ENCODE measurements at places on chromosomes 4 and X.
A peak's percentile ranks its signal among the peaks of the same experiment; 100 is the strongest.

DNA sequence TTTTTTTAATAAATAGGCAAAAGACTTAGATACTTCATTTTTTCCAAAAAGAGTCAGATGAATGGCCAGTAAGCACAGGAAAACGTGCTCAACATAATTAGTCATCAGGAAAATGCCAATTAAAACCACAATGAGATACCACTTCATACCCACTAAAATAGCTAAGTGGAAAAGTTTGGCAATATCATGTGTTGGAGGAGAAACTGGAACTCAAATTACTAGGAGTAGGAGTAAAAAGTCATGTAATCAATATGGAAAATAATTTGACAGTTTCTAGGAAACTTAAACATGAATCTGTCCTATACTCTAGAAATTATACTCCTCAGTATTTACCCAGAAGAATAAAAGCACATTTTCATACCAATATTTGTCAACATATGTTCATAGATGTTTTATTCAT is 449.8 kb downstream of the INPP4B start:
- H3K27ac ChIP-seq = no peak overlapping the region
- no peak for DNase-seq
- no peaks in the 10 kb centered on the region for H3K36me3 ChIP-seq
- H3K4me3 ChIP-seq = no peak overlapping the region
- H3K27me3 ChIP-seq = no peaks in the 10 kb centered on the region

GRCh38 chr4:94701631-94702300 is 56.0 kb upstream of the BMPR1B start:
- no peak for DNase-seq
- H3K4me3 ChIP-seq = no peak overlapping the region
- no peak overlapping the region for H3K27ac ChIP-seq
- no peaks in the 10 kb centered on the region for H3K27me3 ChIP-seq
- H3K4me1 ChIP-seq = no peaks in the 10 kb centered on the region

- H3K27me3 ChIP-seq = no peaks in the 10 kb centered on the region
- H3K36me3 ChIP-seq = no peaks in the 10 kb centered on the region
- H3K27ac ChIP-seq = no peak overlapping the region
- H3K4me3 ChIP-seq = no peak overlapping the region
- peaks cover 21% of the 10 kb centered on the region for H3K4me1 ChIP-seq
Observed at GRCh38 chrX:13029887-13030771, 14.3 kb downstream of the FAM9C start.

- H3K27me3 ChIP-seq = peaks cover 23% of the 10 kb centered on the region
- DNase-seq = no peak
- peaks cover 16% of the 10 kb centered on the region for H3K4me1 ChIP-seq
- peak overlapping the region; percentile 20 for H3K4me3 ChIP-seq
- H3K36me3 ChIP-seq = no peaks in the 10 kb centered on the region
Observed at GRCh38 chr4:152045449-152045806, 284.6 kb upstream of the GATB start.

DNA sequence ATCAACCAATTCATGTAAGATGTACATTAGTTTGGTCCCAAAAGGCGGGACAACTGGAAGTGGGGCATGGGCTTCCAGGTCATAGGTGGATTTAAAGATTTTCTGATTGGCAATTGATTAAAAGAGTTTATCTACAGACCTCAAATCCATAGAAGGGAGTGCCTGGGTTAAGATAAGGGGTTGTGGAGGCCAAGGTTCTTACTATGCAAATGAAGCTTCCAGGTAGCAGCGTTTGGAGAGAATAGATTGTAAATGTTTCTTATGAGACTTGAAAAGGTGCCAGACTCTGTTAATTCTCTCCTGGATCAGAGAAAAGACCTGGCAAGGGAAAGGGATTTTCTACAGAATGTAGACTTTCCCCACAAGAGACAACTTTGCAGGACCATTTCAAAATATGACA is 2.4 kb downstream of the MGST2 start:
- H3K4me1 ChIP-seq = peaks cover 82% of the 10 kb centered on the region
- H3K27me3 ChIP-seq = no peaks in the 10 kb centered on the region
- H3K36me3 ChIP-seq = peaks cover 20% of the 10 kb centered on the region
- no peak for DNase-seq
- peak overlapping the region; percentile 81 for H3K4me3 ChIP-seq

DNA sequence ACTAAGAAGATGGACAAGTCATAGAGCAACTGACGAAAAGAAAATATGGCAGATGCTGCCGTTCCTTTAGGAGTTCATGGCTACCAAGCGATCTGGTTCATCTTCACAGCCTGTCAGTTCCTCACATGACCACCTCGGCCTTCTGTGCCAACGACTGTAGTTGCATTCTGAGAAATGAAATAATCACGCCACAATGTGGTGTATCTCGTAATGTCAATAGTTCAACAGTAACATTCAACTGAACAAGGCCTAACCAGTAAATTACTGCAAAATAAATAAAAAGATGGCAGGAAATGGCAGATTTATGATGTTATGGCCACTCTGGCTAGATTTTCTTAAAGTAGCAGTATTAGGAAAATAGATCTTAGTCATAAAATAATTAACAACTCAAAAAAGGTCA is 4.4 kb downstream of the GPRIN3 start:
- H3K4me3 ChIP-seq = no peak overlapping the region
- H3K36me3 ChIP-seq = no peaks in the 10 kb centered on the region
- DNase-seq = no peak

GRCh38 chr4:139834226-139834662 is 168.6 kb downstream of the MGST2 start:
- no peaks in the 10 kb centered on the region for H3K27me3 ChIP-seq
- DNase-seq = peak; percentile 76
- no peaks in the 10 kb centered on the region for H3K36me3 ChIP-seq
- H3K4me1 ChIP-seq = peaks cover 68% of the 10 kb centered on the region

DNA sequence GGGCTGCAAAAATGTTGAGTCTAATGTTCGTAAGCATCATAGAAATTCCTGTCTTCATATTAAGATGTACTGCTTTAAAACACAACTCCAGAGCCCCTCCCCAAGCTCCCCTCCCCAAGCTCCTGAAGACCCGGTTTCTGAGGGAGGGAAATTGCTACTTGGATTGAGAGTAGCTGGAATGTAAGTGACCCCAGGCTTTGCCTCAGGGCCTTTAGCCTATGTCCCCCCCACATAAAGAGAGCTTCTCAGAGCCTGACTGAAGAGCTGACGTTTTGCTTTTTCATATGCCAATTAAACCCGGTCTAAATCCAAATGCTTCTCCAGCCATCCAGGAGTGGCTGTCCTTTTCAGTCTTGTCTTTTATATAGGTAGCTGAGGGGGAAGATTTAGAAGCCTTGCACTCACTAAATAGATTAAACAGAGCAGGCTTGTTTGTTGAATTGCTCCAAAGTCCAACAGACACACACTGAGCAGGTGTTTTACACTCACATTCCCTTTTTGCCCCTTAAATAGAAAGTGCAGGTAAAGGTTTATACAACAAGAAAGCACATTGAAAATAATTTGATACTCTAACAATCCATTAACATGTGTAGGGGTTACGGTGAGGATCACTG is 19.6 kb downstream of the ARX start:
- DNase-seq = no peak
- no peaks in the 10 kb centered on the region for H3K36me3 ChIP-seq
- H3K4me3 ChIP-seq = no peak overlapping the region
- H3K4me1 ChIP-seq = peaks cover 11% of the 10 kb centered on the region

GRCh38 chr4:1981251-1982058 is 27.3 kb downstream of the NELFA start:
- no peaks in the 10 kb centered on the region for H3K27me3 ChIP-seq
- H3K36me3 ChIP-seq = peaks cover 81% of the 10 kb centered on the region
- no peak overlapping the region for H3K4me3 ChIP-seq
- DNase-seq = no peak

- H3K27me3 ChIP-seq = no peaks in the 10 kb centered on the region
- no peak overlapping the region for H3K27ac ChIP-seq
- 0 out of 2 replicates have a peak, but pooled peaks cover 9% of the 10 kb centered on the region for H3K4me1 ChIP-seq
Observed at GRCh38 chr4:74431113-74431826, 13.7 kb upstream of the AREG start.

- H3K27me3 ChIP-seq = no peaks in the 10 kb centered on the region
- no peaks in the 10 kb centered on the region for H3K36me3 ChIP-seq
- no peak overlapping the region for H3K27ac ChIP-seq
- no peaks in the 10 kb centered on the region for H3K4me1 ChIP-seq
- no peak for DNase-seq
- H3K4me3 ChIP-seq = no peak overlapping the region
Observed at GRCh38 chr4:85187106-85187505, 220.6 kb upstream of the WDFY3 start.

DNA sequence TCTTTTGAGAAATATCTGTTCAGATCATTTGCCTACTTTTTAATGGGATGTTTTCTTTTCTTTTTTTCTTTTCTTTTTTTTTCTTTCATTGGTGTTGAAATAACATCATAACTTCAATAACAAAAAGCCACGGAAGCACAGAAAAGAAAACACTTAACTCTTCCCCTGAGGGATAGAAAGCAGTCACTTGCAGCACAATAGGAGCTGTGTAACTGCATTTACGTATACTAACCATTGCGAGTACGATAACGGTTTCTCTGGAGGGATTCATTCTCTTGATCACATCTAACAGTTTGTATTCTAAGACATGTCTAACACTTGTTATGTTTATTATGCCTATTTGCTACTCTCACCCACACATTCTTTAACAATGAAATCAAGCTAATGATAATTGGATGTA is 27.3 kb downstream of the C4orf46 start:
- no peaks in the 10 kb centered on the region for H3K4me1 ChIP-seq
- no peak overlapping the region for H3K4me3 ChIP-seq
- no peak overlapping the region for H3K27ac ChIP-seq
- H3K27me3 ChIP-seq = peaks cover 1% of the 10 kb centered on the region

GRCh38 chrX:42119076-42119475 is 195.7 kb upstream of the CASK start:
- no peaks in the 10 kb centered on the region for H3K4me1 ChIP-seq
- no peak overlapping the region for H3K27ac ChIP-seq
- DNase-seq = peak; percentile 81
- H3K27me3 ChIP-seq = no peaks in the 10 kb centered on the region
- no peak overlapping the region for H3K4me3 ChIP-seq

- no peaks in the 10 kb centered on the region for H3K4me1 ChIP-seq
- no peaks in the 10 kb centered on the region for H3K27me3 ChIP-seq
- no peak overlapping the region for H3K27ac ChIP-seq
- no peaks in the 10 kb centered on the region for H3K36me3 ChIP-seq
- no peak overlapping the region for H3K4me3 ChIP-seq
- no peak for DNase-seq
Observed at GRCh38 chr4:173346074-173346473, 11.9 kb upstream of the HMGB2 start.

DNA sequence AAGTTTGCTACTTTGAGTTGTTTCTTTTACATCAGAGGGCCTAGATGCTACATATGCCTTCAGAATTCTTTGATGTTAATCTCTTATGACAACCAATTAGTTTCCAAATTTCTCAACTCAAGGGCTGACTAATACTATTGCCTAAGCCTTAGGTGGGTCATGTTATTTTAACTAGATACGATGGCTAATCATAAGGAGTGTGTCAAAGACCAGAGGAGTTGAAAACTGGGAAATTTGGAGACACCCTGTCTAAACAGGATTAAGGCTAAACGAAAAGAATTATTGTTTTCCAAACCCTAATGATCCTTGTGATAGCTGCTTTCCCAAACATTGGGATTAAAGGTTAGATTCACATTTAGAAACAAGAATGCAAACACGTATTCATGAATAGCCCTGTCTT is 228.5 kb downstream of the PCDH7 start:
- no peak overlapping the region for H3K27ac ChIP-seq
- no peak overlapping the region for H3K4me3 ChIP-seq
- DNase-seq = no peak
- no peaks in the 10 kb centered on the region for H3K36me3 ChIP-seq

DNA sequence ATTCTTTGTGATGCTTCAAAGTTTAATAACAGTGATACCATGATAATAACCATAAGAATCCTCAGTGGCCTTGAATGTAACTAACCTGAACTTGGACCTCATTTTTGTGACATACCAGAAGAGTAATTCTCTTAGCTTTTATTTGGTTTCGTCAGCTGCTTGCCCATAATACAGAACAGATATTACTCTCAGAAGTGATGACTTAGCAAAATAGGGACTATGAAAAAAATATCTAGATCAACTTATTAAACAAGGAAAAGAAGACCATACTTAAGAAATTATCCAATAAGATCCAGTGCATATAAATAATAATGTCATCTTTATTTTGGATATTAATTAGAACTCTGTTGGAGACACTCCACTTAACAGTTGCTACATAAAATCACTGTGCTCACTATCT is 236.9 kb upstream of the GPC4 start:
- no peak overlapping the region for H3K27ac ChIP-seq
- H3K4me1 ChIP-seq = no peaks in the 10 kb centered on the region
- H3K36me3 ChIP-seq = peaks cover 6% of the 10 kb centered on the region
- no peak for DNase-seq
- H3K27me3 ChIP-seq = no peaks in the 10 kb centered on the region

DNA sequence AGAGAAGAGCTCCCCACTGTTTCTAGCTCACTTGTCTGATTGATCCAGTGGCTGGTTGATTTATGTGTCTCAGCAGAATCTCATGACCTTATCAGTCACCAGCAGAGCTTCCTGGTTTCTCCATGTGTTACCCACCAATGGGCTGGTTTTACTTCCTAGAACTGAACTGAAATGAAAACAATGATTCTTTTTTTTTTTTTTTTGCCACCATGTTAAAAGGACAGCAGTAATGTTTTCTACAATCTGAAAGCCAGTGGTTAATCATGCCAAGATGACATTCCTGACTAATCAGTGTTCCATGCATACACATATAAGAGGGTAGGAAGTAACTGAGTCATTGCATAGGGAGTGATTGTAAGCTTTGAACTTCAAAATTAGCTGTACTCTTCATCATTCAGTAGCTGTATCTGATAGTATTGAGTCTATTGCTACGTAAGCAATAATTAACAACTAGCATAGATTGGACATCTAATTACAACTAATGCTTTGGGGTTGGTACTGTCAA is 67.7 kb downstream of the SLC4A4 start:
- no peak for DNase-seq
- H3K27me3 ChIP-seq = no peaks in the 10 kb centered on the region
- H3K4me1 ChIP-seq = no peaks in the 10 kb centered on the region

- H3K4me1 ChIP-seq = peaks cover 14% of the 10 kb centered on the region
- no peaks in the 10 kb centered on the region for H3K36me3 ChIP-seq
- no peaks in the 10 kb centered on the region for H3K27me3 ChIP-seq
- DNase-seq = no peak
Observed at GRCh38 chr4:44662623-44663005, 11.2 kb upstream of the YIPF7 start.

GRCh38 chrX:81231476-81231875 is 29.6 kb downstream of the SH3BGRL start:
- no peak overlapping the region for H3K4me3 ChIP-seq
- no peaks in the 10 kb centered on the region for H3K36me3 ChIP-seq

DNA sequence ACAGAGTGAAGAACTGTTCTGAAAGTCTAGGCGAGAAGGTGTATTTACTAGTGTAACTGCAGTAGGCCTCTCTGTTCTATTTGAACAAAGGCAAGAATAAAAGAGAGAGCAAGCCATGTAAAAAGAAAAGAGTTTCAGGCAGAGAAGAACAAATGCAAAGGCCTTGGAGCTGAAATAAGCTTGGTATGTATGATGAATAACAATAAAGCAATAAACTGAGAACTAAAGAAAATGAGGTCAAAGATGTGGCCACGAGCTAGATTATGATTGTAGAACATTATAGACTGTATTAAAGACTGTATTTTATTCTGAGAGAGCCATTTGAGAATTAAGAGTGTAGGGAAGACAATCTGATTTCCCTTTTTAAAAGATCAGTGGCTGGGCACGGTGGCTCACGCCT is 160.5 kb downstream of the LRBA start:
- H3K36me3 ChIP-seq = peaks cover 16% of the 10 kb centered on the region
- no peak for DNase-seq
- H3K4me1 ChIP-seq = no peaks in the 10 kb centered on the region
- no peak overlapping the region for H3K4me3 ChIP-seq
- H3K27me3 ChIP-seq = no peaks in the 10 kb centered on the region
- no peak overlapping the region for H3K27ac ChIP-seq

Data from HepG2 (cell line).